ENCODE measurements at places on chromosomes 11 and 22.
A peak's percentile ranks its signal among the peaks of the same experiment; 100 is the strongest.

GRCh38 chr11:71215425-71215965 is 36.9 kb downstream of the SHANK2 start:
- no peak for DNase-seq

GRCh38 chr22:26756675-26757293 is 99.4 kb downstream of the MIAT start:
- peak; percentile 20 for DNase-seq

DNA sequence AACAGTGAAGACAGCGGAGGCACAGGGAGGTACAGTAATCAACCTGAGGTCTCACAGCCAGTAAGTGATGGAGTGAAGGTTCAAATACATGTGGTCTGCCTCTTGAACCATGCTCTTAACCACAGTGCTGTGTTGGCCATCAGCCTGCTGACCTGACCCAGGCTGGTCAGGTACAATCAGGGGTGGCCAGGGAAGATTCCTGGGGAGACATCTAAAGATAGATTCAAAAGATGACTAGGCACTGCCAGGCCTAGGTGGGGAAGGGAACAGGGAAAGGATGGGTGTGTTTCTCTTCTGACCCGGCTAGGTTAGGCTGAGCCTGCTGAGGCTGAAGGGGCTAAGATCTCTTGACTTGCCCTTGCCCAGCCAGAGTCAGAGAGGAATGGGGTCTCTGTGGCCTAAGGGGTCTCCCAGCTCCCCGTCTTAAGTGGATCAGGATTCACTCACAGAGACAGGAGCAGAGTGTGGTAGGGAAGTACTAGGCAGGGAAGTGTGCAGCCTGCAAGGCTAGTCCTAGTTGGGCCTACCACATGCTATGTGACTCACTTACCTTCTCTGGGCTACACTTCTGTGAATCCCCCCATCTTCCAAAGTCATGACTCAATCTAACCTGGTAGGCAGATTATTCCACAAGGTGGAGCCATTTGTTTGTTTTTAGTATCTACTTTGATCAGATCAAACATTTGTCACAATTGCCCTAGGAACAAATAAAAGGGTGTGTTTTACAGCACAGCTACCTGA is 10.4 kb upstream of the SREBF2 start:
- peak; percentile 70 for DNase-seq

DNA sequence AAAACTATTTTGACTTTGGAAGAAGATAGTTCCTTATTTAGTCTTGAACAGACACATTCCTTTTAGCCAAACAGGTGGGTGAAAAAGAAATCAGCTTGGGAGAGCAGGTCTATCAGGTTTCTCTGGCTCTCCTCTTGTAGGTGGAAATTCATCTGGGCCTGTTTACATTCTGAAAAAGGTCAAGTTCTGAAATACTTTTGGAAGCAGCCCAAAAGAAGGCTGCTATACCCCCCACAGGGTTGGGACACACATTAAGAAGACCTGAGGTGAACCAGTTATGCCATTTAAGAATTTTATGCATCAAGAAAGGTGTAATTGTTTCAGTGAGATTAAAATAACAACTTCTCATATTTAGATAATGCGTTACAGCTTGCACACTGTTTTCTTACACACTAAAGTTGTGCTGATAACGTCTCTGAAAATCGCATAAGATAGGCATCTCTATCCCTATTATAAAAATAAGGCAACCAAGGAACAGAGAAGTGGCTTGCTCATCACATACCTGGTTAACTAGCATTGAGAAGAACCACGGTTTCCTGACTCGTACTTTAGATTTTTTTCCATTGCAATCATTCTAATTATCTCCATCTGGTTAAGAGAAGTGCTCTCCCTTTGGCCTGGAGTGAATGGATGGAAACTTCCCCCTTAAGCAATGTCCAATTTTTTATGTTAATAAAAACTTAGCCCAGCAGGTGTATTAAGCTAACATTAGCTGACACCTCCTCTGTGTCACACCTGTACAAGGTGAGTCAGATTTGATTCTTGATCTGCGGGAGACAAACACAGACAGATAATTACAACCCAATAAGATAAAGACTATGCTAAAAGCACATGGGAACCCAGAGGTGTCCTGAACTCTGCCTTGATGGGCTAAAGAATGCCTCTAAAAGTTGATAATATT is 60.5 kb upstream of the UCP3 start:
- no peak for DNase-seq

DNA sequence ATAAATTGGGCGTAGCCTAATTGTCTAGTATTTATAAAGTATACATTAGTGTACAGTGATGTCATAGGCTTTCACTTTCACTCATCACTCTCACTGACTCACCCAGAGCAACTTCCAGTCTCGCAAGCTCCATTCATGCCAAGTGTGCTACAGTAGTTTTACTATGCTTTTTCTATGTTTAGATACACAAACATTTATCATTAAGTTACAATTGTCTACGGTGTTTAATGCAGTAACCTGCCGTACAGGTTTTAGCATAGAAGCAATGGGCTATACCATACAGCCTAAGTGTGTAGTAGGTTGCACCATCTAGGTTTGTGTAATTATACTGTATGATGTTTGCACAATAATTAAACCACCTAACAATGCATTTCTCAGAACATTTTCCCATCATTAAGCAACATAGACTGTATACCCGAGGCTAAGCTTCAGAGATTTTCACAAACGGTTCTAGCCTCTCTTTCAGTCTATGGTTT is 17.5 kb downstream of the OR9G1 start:
- peak; percentile 1 for DNase-seq

Data from inflammatory macrophage treated with lipopolysaccharide for 4 hours (primary cell).